ENCODE measurements at places on chromosomes 2 and 18. TPM values are rescaled to one million over a fixed set of nuclear protein-coding genes. Genes with fewer than 3 reads are reported as not detected.

The NIF3L1 gene
- 27.7 TPM for total RNA-seq

The ICOS gene
- total RNA-seq: not detected

The PLB1 gene
- total RNA-seq: 0.64 TPM

The MEP1B gene
- total RNA-seq: not detected

The MC2R gene
- total RNA-seq: not detected

The CTNNA2 gene
- total RNA-seq: not detected

The POTEC gene
- not detected for total RNA-seq

The SERPINB3 gene
- 33.7 TPM for total RNA-seq

The ALK gene
- not detected for total RNA-seq

The CHRNG gene
- not detected for total RNA-seq
